Sigmoid colon (tissue), 7 donors: ENCODE measurements at places on chromosomes 2 and 18. TPM values are rescaled to one million over a fixed set of nuclear protein-coding genes. Genes with fewer than 3 reads are reported as not detected.

The KLHL30 gene
- total RNA-seq = 3.6 TPM

- DNase-seq = no peak
These were observed 465.5 kb downstream of the CDH2 start for GRCh38 chr18:27711382-27711781.

The CHMP3 gene
- 154 TPM for total RNA-seq

DNA sequence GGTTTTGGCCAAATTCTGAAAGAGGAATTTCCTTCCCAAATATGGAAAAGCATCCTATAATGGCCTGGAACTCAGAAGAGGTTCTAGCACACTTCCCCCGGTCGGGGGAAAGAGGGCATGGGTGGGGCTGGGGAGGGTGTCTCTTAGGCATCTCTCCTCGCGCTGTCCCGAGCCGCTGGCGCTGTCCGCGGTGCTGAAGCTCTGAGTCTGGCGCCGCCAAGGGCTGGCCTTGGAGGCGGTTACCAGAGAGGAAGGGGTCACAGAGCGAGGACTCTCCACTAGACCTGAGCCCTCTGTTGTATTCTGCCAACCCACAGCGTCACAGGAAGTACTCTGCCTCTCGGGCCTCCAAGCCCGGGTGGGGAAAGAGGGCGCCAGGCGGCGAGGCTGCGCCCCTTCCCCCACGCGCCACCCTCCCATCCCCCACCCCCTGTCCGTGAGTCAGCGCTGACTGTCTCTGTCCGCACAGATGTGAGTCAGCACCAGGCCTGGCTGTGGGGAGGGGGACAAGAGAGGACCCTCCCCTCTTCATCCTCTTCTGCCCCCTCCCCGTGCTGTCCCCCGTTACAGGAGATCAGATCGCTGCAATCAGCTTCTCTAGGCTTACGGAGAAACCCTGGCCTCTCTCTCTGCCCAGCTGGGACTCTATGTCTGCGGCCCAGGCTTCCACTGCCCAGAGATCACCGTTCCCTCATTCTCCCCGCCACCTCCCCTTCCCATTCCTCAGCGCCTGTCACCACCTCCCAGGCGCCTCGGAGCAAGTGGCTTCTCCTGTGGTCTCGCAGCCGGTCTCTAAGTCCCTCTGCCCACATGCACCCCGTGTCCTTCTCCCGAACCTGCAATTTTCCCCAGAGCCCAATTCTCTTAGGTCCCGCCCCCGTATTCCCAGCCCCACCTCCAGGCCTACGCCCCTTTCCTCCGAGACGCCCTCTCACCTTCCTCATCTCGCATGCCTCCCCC, 779 bp downstream of the PTPRN start:
- DNase-seq = no peak

DNA sequence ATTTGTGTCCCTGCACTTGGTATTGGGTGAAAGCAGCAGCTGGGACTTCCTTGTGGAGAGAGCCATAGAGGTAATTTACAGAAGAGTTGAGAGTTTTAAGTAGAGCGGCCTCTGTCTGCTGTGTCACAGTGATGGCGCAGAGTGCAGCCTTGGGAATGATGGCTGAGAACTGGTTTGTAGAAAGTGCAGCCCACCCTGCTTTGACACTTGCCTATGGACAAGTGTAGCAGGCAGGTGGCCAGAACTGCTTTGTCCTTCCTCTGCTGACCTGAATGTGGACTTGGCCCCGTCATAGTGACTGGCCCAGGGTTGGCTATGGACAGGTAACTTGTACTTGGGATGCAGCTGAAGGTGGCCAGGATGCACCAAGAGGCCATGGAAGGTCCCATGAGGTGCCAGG, 6.4 kb upstream of the ANO7 start:
- no peak for DNase-seq

The UGT1A7 gene
- total RNA-seq = not detected

GRCh38 chr2:138373993-138374408, 127.6 kb upstream of the SPOPL start:
- no peak for DNase-seq

The ABCG5 gene
- total RNA-seq = not detected
